Stimulated activated CD4-positive, alpha-beta T cell treated with anti-CD3 and anti-CD28 coated beads, TNF-alpha, amount 100 ng/mL, for 1 hour (primary cell): ENCODE measurements at places on chromosomes 6 and 20.

- no peak for DNase-seq
Observed at GRCh38 chr20:3461911-3462677, 8.7 kb upstream of the ATRN start.

- no peak for DNase-seq
Observed at GRCh38 chr6:104711371-104711770, 148.3 kb downstream of the HACE1 start.

GRCh38 chr6:146898069-146898887 lies 299.5 kb downstream of the ADGB start:
- DNase-seq: no peak

DNA sequence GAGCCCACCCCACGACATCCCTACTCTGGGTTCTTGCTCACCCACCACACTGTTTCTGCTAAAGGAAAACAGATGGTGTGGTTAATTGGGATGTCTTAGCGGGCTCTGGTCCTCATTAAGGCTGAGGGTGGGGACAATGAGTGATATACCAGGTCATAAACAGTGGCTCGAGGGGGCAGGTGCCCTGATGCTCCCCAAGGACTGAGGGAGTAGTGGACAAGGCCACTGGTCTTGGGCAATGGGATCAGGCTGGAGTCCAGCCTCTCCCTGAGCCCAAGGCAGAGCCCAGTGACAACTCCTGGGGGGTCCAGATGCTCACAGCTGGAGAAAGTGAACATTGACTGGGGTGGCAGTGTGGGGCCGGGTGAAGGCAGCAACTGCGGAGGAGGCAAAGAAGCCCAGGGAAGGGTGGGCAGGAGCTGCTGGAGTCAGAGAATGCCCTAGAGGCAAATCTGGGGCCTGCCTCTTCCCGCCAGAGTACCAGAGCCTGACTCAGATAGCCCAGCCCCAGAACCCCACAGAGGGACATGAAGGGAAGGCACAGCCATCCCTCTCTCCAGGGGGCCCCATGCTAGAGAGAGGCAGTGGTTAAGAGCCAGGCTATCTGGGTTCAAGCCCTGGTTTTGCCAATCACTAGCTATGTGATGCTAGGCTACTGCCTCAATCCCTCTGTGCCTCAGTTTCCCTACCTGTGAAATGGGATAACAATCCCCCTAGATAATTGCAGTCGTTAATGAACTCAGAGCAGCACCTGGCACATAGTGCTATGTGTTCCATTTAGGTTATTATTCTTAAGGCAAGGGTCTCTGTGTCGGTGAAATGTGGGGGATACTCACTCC lies 72.3 kb downstream of the MRPL14 start:
- no peak for DNase-seq

- no peak for DNase-seq
Observed at GRCh38 chr6:17945111-17945510, 42.3 kb downstream of the KIF13A start.

GRCh38 chr6:141677598-141678211 lies 455.0 kb upstream of the GJE1 start:
- no peak for DNase-seq

- DNase-seq: no peak
Observed at GRCh38 chr6:19755181-19755580, 82.0 kb upstream of the ID4 start.

DNA sequence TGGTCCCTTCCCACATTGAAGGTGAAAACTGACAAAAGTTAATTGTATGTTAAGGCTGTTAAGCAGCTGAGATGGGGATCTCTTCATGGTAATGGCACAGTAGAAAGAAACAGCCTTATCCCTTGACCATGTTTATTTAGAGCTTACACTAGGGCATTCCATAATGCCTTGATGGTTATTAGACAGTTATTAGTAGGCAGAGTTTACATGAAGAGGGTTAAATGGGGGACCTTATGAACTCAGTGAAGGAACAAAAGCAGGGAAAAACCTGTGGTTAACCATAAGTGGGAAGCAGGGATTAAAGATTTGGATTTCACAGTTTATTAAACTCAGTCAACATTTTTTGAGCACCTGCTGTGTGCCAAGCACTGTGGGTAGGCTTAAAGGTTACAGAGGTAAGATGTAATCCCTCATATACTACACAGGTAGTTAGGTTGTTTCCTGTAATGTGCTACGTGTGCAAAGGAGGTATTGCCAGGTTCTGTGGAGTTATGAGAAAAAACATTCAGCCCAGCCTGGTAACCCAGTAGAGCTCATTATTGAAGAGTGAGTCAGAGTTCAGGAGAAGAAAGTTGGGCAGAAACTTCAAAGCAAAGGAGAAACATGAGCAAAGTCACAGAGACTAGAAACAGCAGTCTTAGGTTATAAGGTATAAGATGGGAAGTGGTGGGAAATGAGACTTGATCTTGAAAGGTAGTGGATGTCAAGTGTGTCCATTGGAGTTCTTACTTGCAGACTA lies 32.3 kb upstream of the GNRH2 start:
- DNase-seq: no peak

GRCh38 chr6:128244751-128245405 lies 275.5 kb downstream of the PTPRK start:
- DNase-seq: no peak

DNA sequence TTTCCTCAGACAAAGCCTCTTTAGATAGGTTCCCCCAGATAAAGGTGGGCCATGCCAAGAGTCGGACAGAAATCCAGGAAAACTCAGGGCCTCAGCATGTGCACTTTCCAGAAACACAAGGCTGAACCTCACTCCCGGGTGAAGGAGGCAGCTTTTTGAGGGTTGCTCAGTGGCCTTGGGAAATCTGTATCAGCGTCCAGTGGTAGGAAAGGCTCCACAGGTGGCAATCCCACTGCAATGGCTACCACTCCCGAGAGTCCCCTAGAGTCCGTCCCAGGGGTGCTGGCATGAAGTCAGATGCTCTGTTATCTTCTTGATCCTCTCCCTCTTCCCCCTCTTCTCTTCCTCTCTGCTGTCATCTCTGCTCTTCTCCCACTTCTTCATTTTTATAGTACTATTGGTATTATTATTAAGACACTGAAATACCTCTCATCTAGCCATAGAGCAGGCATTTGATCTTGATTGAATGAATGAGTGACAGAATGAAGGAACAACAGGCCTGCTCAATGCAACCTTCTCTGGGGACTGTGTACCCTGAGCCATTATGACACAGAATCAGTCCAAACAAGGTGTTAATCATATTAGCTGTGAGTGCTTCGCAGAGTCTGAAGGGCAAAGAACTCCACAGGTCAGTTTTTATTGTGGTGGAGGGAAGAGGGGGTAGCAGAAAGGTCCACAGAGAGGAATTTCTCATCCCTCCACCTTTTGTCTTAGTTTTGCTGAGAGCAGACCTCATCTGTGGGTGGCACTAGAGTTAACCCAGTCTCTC lies 13.3 kb downstream of the SLC22A1 start:
- no peak for DNase-seq

- peak; percentile 76 for DNase-seq
Observed at GRCh38 chr6:43769526-43770371, at the start of gene VEGFA. Gene VEGFA, plus strand, starts transcription at chr6:43770211.

GRCh38 chr6:37552267-37552666 lies 52.6 kb upstream of the CCDC167 start:
- no peak for DNase-seq

- no peak for DNase-seq
Observed at GRCh38 chr6:83792846-83793245, 60.3 kb upstream of the RIPPLY2 start.

DNA sequence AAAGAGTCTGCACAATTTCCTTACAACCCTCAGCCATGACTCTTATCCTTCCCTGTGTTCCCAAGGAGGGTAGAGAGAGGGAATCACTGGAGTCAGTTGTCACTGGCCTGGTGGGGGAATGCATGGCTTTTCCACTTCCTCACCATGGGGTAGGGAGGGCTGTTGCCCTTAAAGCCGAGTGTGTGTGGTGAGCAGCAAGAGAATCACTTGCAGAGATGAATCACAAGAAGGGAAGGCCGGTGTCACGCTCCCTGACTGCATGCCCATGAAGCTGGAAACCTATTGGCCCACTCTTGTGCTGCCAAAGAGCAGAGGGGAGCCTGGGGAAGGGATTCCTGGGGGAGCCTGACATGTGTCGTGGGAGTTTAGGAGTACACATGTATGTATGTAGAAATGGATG lies 18.1 kb upstream of the BMP6 start:
- DNase-seq: no peak

GRCh38 chr20:41169791-41170351 lies 32.5 kb downstream of the PLCG1 start:
- DNase-seq: no peak

- DNase-seq: no peak
Observed at GRCh38 chr6:124812067-124812466, 150.2 kb upstream of the RNF217 start.

- no peak for DNase-seq
Observed at GRCh38 chr6:161486361-161487216, 212.7 kb upstream of the AGPAT4 start.

DNA sequence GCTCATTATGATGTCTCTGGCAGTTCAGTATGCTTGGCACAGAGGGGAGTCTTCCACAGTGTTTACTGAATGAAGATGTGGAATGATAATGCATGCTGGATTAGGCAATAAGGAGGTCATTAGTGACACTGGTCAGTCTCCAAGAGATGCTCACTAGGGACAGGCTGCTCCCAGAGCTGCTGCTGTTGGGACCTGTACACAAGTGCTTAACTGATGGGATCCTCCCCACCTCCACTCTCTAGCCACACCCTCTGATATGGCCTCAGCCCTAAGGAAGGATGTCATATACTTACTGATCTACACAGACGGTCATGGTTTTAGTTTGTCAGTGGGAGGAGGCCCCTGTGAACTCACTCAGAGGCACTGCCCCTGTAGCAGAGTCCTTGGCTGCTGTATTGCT lies 73.4 kb downstream of the MYB start:
- DNase-seq: no peak

GRCh38 chr6:105458084-105458483 lies 55.2 kb upstream of the PREP start:
- no peak for DNase-seq

- DNase-seq: no peak
Observed at GRCh38 chr20:48025661-48026060, 240.4 kb upstream of the SULF2 start.
